ENCODE measurements at places on chromosomes 3 and 15.

DNA sequence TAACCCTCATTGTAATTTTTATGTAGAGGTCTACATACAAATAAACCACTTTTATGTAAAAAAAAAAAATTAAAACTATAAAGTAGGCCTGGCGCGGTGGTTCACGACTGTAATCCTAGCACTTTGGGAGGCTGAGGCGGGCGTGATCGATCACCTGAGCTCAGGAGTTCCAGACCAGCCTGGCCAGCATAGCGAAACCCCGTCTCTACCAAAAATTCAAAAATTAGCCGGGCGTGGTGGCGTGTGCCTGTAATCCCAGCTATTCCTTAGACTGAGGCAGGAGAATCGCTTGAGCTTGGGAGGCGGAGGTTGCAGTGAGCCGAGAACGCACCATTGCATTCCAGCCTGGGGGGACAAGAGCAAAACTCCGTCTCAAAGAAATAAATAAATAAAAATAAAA lies 766 bp upstream of the SLC12A6 start:
- DNase-seq: no peak

DNA sequence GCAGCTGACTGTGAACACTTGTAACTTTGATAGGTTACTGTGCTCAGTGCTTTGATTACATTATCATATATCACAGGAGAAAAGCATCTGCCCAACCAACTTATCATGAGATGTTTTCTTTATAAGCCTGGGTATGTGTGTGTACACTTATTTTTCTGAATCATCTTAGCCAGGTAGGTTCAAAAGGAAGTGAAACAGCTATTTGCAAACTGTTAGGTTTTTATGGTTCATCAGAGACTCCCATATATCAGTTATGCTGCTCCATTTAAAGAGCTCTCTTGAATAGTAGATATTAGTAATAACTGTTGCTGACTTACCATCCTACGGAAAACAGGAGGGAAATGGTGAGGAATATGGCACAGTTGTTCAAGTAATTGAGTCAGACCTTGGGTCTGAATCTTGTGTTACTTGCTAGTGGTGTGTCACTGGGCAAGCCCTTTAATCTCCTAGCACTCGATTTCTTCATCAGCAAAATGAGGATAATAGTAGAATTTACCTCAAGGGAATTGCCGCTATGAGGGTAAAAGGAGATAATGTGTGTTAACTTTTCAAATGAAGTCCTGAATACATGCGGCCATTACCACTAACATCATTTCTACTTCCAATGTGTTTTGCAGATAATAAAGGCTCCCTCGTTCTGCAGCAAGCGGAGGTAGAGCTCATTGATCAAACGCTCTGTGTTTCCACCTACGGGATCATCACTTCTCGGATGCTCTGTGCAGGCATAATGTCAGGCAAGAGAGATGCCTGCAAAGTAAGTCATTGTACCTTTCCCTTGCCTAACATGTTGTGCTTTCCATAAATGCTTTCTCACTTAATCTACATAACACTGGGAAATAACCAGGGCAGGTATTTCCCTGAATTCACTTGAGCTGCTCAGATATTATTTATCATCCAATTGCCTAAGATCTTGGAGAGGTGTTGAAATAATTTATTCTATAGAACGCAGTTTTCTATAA lies 7.8 kb upstream of the C3orf52 start:
- DNase-seq: no peak

DNA sequence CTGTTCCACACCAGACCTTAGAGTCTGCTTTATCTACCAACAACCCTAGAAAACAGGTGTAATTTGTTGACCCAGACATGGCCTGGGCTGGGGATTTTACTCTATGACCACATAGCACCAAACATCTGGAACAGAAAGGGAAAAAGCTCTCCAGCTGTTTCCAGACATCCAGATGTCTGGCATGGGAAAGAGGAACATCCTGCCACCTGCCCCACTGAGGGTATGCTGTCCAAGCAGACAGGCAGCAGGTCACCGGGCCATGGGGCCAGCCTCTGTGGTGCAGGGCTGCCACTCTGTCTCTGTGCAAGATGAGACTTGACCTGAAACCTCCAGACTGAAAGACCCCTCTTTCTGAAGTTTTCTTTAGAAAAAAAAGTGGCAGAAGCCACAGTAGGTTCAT lies 359.3 kb upstream of the ICE2 start:
- no peak for DNase-seq

DNA sequence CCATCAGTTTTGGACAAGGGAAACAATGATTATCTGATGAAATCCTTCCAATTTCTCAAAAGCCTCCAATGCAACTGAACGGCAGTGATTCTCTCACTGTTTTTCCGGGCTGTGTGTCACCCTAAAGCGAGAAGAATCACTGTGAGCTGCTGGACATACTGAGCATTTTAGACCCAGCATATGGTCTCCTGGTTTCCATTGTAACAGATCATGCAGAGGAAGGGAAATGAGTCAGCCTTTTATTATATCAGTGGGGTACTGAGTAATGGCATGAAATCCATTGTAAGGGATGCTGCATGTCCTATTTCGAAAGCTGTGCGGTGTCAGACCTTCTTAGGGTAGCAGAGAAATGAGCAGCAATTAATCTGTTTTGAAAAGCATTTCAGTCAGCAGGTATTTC lies 287.1 kb downstream of the IL5RA start:
- DNase-seq: no peak

- no peak for DNase-seq
Measured at GRCh38 chr3:69687641-69688040, 51.6 kb upstream of the MITF start.

GRCh38 chr3:123193448-123194101 lies 8.2 kb upstream of the SEC22A start:
- DNase-seq: no peak

DNA sequence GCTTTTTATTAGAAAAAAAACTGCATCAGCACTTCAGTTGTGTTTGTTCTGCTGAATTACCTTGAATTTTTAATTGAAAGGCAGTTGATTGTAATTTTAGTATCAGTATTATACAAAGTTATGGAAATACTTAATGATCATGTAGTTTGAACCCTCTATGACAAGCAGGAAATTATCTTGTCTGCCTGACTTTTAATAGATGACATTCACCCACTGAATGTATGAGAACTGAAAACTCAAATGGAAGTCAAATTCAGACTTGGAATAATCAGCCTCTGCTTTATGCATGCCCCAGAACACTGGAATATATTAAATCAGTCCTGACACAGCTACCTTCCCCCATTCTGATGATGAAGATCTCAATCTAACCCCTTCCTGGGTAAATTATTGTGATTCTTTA lies 73.5 kb downstream of the SLC49A4 start:
- DNase-seq: no peak

DNA sequence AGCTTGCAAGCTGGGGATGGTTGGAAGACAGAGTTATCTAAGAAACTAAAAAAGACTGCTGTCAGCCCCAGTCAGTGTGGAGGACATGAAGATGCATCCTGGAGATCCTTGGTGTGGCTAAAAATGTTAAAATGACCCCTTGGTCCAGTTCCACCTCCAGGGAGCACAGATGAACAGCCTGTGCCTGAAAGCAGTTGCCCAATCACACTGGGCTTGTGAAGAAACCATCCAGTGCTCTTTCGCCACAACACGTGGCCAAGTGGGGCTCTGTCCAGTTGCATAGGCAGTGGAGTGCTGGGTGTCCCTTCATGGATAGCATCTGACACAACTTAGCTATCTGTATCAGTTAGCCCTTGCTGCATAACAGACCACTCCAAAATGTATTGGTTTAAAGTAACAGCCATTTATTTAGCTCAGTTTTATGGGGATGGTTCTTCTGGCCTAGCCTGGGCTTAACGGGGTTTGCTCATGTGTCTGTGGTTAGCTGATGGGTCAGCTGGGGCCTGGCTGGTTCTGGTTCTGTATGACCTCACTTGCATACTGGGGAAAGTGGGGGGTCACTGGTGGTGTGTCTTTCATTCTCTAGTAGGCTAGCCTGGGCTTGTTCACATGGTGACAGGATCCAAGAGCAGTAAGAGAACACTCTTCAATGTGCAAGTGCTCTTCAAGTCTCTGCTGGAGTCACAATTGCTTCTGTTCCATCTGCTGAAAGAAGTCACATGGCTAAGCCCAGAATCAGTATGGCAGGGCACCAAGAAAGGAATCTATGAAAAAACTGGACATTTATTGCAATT lies 226.2 kb downstream of the PDCD6IP start:
- DNase-seq: no peak

GRCh38 chr3:142276781-142277180 lies 51.4 kb upstream of the GK5 start:
- DNase-seq: no peak

DNA sequence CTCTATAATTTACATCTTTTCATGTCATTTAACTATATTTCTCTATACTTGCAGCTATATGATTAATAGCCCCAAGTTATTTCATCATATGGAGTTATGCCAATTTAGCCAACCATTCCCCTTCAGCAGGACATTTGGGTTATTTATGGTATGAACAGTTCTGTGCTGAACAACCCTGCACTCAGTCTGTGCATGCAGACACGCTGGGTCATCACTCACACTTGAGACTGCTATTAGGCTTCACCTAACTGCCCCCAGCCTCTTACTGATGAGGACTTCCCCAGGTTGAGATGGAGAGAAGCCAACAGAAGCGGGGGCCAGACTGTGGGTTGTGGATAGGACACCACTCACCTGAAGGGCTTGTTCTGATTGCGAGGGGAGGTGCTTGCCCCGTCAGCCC lies 7.3 kb downstream of the TADA3 start:
- DNase-seq: no peak

- no peak for DNase-seq
Measured at GRCh38 chr15:95973566-95974256, 356.8 kb upstream of the NR2F2 start.

- no peak for DNase-seq
Measured at GRCh38 chr3:173800154-173800553, 402.6 kb downstream of the NLGN1 start.

DNA sequence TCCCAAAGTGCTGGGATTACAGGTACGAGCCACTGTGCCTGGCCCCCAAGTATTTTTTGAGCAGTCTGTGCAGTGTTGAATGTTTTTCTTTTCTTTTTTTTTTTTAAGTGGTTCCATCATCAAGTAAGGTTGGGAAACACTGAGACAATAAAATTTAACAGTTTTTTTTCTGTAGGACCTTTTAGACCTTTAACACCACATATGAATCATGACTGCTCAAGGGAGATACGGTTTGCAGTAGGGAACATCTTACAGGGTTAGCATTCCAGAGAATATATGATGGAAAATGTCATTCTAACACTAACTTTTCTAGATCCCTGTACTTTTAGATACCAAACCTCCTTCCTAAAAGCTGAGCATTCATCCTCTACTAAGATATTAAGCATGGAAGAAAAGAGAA lies 41.7 kb downstream of the SNX4 start:
- DNase-seq: no peak

GRCh38 chr3:176106380-176106779 lies 1090.9 kb downstream of the TBL1XR1 start:
- DNase-seq: no peak

Data from T-helper 17 cell (primary cell).